Midbrain (tissue), 1 donor: ENCODE measurements at places on chromosomes 6 and 20.

DNA sequence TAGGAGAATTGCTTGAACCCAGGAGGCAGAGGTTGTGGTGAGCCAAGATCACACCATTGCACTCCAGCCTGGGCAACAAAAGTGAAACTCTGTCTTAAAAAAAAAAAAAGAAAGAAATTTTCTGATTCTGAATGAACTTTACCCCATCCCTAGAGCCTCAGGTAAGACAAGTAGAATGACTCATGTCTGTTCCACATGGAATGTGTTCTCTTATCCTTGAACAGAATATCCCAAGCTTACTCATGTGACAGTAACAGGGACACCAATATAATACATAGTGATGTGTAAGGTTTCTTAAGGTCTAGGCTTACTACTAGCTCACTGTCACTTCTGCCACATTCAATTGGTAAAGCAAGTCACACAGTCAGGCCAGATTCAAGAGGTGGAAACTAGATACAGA lies 219.6 kb upstream of the BTBD3 start:
- no peak for DNase-seq

DNA sequence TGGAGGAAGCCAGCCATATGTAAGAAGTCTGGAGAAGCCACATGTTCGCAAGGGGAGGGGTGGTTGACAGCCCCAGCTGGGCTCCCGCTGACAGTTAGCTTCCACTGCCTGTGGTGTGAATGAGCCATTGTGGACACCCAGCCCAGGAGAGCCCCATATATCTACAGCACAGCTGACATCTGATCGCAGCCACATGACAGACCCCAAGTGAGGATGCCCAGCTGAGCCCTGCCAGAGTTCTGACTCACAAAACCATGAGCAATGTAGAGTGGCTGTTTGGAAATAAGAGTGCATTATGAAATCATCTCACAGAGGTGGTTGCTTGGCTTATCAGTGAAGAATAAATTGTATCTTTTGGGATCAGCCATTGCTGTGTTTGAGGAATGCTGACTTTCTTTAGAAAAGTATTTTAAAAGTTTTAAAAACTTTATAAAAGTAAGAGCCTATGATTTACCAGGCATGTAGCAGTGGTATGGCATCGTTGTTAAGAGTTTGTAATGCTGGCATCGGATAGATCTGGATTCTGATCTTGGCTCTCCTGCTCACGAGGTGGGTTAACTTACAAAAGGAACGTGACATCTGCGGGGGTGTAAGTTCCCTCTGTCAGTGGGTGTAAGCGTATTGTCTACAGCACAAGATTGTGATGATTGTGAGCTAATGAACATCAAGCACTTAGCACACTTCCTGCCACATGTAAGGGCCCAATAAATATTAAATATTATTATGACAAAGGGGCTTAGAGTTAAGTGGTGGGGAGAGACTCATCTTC lies 24.1 kb downstream of the CFAP61 start:
- peak; percentile 82 for DNase-seq

DNA sequence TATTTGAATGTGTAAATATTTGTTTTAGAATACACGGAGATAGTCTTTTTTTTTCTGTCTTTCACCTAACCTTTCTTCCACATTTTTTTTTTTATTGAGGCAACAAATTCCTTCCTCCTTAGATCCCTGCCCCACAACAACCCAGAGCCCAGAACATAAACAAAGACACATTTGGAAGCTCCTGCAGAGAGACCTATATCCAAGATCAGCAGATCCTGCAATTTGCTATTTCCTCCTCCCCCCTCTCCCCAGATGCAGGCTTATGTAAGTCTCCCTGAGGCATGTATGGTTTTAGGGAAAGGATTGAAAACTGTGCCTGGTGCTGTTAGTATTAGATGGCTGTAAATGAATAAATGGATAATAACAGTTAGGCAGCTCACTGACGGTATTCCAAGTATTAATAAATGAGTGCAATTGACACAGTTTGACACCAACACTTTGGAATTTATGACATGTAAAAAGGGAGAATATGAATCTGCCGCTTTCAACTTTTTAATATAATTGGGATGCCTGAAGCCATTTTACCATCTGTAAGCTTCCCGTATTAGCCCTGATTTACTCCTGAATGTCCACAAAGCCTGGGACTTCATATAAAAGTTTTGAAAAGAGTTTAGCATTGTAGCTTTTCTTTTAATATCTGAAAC lies 608.3 kb upstream of the CITED2 start:
- no peak for DNase-seq

- DNase-seq = no peak
Observed at GRCh38 chr20:23222531-23223200, 127.9 kb upstream of the NXT1 start.

- DNase-seq = no peak
Observed at GRCh38 chr20:39036011-39036410, 73.9 kb downstream of the DHX35 start.

GRCh38 chr6:110173506-110174132 lies 5.9 kb downstream of the WASF1 start:
- DNase-seq = peak; percentile 12

GRCh38 chr6:124974771-124975377 lies 12.6 kb downstream of the RNF217 start:
- DNase-seq = no peak

DNA sequence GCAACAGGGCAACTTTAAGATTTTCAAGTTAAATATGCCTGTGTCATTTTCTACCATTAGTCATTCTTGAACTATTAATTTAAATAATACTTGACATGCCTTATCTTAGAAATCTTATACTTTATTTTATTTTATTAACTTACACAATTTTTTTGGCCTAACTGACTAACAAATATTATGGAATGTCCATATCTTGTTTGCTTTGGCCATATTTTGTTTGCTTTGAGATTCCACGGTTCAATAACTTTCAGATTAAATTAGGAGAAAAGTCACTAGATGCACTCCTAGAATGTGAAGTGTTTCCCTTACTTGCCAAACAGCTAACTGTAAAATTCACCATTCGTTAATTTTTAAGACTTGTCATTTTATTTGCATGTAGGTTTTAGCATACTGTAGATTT lies 684.0 kb upstream of the MANEA start:
- no peak for DNase-seq

- DNase-seq = no peak
Observed at GRCh38 chr20:44104798-44105517, 82.0 kb downstream of the JPH2 start.

GRCh38 chr6:69866770-69867638 lies 648 bp downstream of the COL19A1 start:
- peak; percentile 65 for DNase-seq

DNA sequence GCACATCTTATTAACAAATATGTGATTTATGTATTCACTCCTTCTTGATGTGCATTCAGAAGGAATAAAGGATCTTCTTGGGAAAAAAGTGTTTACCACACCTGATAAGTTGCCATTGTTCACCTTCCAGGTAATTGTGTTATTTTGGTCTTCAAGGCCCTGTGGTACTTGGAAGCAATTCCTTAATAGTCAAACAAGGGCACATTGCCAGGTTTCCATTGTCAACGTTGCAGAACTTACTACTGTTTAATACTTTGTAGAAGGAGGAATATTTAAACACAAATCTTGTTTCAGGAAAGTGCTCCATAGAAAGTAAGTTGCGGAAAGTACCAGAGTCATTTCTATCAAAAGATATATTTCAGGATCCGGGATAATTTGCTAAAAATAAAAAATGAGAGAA lies 129.5 kb upstream of the SGK1 start:
- no peak for DNase-seq

DNA sequence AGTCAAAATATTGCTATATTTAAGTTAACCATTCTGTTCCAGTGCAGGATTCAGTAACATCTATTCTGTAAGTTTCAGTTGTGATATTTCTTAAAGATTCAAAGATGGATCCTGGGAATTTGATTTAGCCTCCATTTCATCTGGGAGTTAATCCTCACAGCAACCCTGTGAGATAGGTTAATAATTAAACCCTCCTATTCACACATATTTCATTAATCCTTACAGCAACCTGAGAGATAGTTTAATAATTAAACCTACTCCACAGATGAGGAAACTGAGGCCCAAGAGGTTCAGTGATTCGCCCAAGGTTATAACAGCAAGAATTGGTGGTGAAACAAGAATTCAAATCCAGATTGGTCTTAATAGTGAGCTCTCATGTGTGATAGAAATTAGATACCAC lies 10.9 kb upstream of the ZBTB2 start:
- no peak for DNase-seq

DNA sequence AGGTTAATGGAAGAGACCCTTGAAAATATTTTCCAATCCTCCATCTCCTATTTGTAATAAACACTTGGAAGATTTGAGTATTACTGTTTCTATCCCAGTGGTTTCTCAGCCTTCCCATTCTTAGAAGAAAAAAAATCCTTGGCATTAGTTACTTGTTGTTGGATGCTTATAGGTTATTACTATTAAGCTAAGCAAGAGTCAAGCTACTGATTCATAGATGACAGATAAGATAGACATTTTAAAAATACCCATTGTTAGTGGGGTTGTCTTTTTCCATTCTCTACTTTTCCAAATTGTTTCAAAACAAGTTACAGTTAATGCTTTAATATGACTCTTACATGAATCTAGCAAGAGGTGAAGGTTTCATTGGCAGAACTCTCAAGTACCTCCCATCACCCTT lies 158.5 kb downstream of the HIVEP2 start:
- DNase-seq = no peak

DNA sequence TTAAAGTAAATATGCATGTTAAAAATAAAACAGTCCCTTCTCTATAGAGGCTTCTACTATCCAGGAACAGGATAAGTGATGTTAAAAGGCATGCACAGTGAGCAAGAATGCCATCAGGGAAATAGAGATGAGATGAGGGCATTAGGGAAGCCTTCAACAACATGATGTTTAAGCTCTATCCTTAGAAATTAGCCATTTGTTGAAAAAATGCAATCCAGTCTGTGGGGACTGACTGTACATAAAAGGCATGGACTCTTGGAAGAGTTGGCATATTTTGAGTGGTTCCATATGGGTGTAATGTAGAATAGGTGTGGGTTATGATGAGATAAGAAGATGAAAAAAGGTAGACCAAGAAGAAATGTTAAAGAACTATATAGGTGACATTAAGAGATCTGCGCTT lies 5.8 kb downstream of the KIAA0319 start:
- no peak for DNase-seq

DNA sequence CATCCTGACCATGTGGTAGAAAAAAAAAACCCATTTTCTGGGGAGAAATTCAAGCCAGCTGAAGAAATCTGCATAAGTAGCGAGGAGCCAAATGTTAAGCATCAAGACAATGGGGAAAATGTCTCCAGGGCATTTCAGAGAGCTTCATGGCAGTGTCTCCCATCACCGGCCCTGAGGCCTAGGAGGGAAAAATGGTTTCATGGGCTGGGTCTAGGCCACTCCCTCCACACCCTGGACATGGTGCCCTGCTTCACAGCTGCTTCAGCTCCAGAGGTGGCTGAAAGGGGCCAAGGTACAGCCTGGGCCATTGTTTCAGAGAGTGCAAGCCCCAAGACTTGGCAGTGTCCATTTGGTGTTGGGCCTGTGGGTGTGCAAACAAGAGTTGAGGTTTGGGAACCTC lies 34.4 kb upstream of the B3GAT2 start:
- DNase-seq = no peak

GRCh38 chr6:155177363-155177961 lies 86.4 kb upstream of the CLDN20 start:
- DNase-seq = peak; percentile 79

GRCh38 chr20:48293671-48294070 lies 508.4 kb upstream of the SULF2 start:
- DNase-seq = no peak

GRCh38 chr6:28635547-28636158 lies 110.0 kb downstream of the GPX5 start:
- DNase-seq = no peak

- DNase-seq = no peak
Observed at GRCh38 chr6:14781772-14782525, 463.9 kb upstream of the JARID2 start.

GRCh38 chr20:8390037-8390433 lies 258.0 kb downstream of the PLCB1 start:
- peak; percentile 28 for DNase-seq

- no peak for DNase-seq
Observed at GRCh38 chr6:41546475-41546865, 289 bp downstream of the FOXP4 start.

GRCh38 chr20:1664911-1665310 lies 7.3 kb upstream of the SIRPG start:
- DNase-seq = no peak

DNA sequence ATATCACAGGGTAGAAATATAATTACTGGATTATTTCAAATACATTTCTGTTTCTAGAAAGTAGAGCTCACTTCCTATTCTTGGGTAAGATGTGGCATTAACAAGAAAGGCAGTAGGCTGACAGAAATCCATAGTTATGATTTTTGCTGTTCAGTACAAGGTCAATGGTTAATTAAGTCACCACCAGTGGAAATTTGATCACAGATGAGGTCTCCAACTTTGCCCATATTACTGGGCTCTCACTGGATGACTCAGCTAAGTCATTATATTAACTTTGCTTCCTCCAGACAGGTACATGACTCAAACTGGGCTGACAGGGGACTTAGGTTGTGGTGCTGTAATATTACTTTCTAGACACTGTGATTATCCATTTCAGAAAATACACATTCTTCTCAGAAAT lies 212.4 kb downstream of the GRIK2 start:
- no peak for DNase-seq

- peak; percentile 90 for DNase-seq
Observed at GRCh38 chr6:33208091-33208967, at the start of gene RING1. Gene RING1, plus strand, starts transcription at chr6:33208500. Its CDS starts 323 bp downstream, at chr6:33208823.

DNA sequence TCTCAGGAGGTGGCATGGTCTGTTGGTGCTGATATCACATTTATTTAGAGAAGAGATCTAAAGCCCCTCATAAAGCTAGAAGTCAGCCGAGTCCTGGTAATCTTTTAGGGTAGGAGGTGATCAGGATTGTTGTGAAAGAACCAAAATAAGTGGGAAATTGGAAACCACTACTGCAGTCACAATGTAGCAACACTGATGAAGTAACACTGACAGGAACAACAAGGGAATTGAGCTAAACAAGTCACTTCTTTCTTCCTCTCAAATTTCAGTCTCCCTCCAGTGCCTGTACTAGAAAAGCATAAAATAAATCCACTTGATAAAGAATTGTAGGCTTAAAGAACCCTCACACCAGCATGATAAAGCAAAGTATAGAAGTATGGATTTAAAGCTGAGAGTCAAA lies 1509.0 kb downstream of the GRIK2 start:
- DNase-seq = no peak

GRCh38 chr6:89050155-89050554 lies 30.4 kb upstream of the PNRC1 start:
- no peak for DNase-seq

- no peak for DNase-seq
Observed at GRCh38 chr6:135902756-135903331, 51.3 kb downstream of the PDE7B start.

- DNase-seq = no peak
Observed at GRCh38 chr20:54104781-54105180, 34.4 kb upstream of the BCAS1 start.

DNA sequence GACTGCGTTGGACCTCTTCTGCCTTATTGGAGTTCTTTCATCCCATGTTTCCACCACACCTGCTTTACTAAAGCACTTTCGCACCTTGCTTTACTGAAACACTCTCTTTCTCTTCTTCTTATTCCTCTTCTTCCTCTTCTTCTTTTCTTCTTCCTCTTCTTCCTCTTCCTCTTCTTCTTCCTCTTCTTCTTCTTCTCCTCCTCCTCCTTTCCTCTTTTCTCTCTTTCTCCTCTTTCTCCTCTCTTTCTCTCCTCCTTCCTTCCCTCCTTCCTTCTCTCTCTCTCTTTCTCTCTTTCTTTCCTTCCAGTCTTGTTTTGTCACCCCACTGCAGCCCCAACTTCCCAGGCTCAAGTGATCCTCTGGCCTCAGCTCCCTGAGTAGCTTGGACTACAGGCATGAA lies 4.0 kb upstream of the RIPPLY2 start:
- DNase-seq = no peak

- DNase-seq = no peak
Observed at GRCh38 chr20:36285746-36286447, 20.2 kb upstream of the DLGAP4 start.
